Lung (tissue), 17 donors: ENCODE measurements at places on chromosomes 12 and 14.

DNA sequence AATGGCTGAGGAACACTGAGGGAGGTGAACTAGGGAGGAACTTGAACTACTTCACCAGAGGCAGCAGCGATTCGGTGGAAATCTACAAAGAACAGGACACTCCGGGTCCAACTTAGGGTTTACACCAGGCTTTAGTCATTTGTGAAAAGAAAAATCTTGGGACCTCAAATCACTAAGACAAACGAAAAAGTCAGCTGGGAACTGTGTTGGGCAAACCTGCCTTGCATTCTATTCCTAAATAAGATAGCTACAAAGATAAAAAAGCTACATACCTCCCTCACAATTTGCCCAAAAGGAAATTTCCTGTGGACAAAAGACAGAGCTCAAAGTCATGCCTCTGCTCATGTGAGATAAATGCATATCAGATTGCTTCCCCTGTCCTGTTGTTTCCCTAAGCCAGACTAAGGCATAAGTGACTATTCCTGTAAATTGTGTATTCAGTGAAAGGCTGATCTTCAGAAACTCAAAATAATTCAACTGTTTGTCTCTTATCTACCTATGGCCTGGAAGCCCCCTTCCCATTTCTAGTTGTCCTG is 106.6 kb downstream of the APAF1 start:
- DNase-seq: no peak
- H3K36me3 ChIP-seq: no peaks in the 10 kb centered on the region
- H3K4me3 ChIP-seq: no peak overlapping the region
- H3K4me1 ChIP-seq: no peaks in the 10 kb centered on the region

DNA sequence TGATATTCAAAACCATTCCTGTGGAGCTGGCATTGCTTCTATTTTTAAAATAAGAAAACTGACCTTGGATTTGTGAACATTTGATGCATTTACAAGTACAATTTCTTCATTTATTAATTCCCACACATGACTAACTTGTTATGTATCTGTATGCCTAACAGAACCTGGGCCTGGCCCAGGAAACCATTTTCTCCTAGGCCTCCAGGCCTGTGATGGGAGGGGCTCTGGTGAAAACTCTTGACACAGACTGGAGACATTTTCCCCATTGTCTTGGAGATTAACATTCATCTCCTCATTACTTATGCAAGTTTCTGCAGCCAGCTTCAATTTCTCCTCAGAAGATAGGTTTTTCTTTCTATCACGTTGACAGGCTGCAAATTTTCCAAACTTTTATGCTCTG is 42.0 kb downstream of the GLIPR1L2 start:
- no peaks in the 10 kb centered on the region for H3K4me1 ChIP-seq
- no peak overlapping the region for H3K27ac ChIP-seq
- no peak for DNase-seq
- H3K27me3 ChIP-seq: no peaks in the 10 kb centered on the region

DNA sequence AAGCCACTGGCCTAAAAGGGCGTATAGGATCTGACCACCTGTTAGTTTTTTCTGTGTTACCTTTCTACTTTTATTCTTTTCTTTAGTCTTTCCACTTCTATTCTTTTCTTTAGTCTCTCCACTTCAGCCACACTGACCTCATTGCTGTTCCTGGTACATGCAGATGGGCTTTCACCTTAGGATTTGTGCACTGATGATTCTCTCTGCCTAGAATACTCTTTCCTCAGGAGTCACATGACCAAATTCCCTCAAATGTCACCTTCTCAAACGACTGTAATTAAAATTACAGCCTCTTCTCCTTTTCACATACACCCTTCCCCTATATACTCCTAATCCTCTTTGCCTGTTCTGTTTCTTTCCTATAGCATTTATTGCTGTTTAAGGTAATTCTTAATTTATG is 36.0 kb downstream of the GPHN start:
- H3K4me3 ChIP-seq: no peak overlapping the region
- DNase-seq: no peak
- peaks cover 7% of the 10 kb centered on the region for H3K4me1 ChIP-seq
- no peak overlapping the region for H3K27ac ChIP-seq

- no peaks in the 10 kb centered on the region for H3K36me3 ChIP-seq
- peaks cover 25% of the 10 kb centered on the region for H3K27me3 ChIP-seq
- no peaks in the 10 kb centered on the region for H3K4me1 ChIP-seq
- no peak for DNase-seq
- no peak overlapping the region for H3K27ac ChIP-seq
- H3K4me3 ChIP-seq: no peak overlapping the region
These were observed 80.4 kb upstream of the KCNA1 start for GRCh38 chr12:4829161-4829792.

- no peak overlapping the region for H3K4me3 ChIP-seq
- H3K36me3 ChIP-seq: no peaks in the 10 kb centered on the region
- DNase-seq: no peak
- no peaks in the 10 kb centered on the region for H3K27me3 ChIP-seq
These were observed 52.7 kb downstream of the PPM1A start for GRCh38 chr14:60301685-60302084.
